ENCODE measurements at places on chromosomes 4 and X.

DNA sequence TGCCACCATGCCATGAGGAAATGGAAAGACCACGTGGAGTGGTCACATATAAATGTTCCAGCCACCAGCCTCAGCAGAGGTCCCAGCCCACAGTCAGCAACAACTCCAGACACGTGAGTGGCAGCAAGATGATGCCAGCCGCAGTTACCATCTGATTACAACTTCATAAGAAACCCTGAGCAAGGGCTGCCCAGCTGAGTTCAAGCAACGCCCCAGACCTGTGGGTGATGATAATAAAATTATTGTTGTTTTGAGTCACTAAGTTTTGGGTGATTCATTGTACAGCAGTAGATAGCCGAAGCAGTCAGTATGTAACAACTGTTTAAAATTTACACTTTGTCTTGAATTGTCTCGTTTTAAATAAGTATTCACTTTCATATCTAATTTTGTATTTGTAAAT lies 5.8 kb upstream of the CCNG2 start:
- no peak for DNase-seq

GRCh38 chr4:87053802-87054767 lies 119.3 kb downstream of the AFF1 start:
- DNase-seq, result no peak

DNA sequence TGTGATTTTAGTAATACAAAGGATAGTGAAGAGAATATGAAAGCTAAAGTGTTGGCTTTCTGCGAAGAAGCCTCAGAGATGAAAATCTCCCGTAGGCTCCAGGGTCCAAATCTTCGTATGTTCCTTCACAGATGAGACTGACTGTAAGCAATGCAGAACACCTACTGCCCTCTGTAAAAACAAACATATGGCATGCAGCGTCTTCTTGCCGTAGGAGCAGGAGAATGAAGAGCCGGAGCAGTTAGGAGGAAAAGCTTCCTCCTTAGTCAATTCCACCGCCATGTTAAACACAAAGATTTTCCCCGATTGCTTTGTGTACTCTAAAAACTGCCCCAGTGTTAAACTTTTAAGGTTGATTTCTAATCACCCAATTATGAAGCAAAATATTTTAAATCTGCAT lies 22.5 kb downstream of the RWDD4 start:
- DNase-seq, result no peak

- no peak for DNase-seq
Observed at GRCh38 chrX:23749576-23749975, 6.5 kb upstream of the ACOT9 start.

DNA sequence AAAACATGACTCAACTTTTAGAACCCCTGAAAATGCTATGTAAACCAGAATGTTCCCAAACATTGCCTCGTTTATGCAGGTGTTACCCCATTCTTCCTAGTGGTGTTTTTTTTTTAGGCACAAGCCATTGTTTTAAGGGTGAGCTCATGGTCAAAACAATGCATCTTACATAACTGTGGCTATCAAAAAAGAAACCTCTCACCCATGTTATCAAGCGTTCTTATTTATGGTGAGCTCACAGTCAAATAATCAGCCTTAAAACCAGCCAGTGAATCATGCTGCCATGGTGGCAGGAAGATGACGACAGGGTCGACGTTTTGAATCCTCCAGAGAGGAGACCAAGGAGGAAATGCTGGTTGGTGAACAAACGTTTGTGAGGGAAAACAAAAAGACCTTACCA lies 195.2 kb downstream of the KDR start:
- no peak for DNase-seq

DNA sequence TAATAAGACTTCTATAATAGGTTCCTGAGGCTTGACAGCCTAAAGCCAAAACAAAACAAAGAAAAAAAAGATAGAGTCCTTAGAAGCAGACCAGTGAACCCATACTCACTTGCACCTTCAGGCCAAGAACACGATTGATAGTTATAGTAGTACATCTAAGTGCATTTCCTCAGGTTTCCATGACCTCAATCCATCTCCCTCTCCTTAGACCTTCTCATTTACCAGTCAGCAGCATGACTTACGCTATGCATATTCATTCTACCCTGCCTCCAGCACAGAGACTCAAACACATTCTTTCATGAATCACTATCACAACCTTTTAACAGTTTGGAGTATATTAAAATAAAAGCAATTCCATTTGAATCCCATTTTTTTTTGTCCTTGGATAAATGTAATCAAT lies 855.6 kb downstream of the CCSER1 start:
- no peak for DNase-seq

- no peak for DNase-seq
Observed at GRCh38 chr4:185839194-185839712, 27.3 kb upstream of the SORBS2 start.

DNA sequence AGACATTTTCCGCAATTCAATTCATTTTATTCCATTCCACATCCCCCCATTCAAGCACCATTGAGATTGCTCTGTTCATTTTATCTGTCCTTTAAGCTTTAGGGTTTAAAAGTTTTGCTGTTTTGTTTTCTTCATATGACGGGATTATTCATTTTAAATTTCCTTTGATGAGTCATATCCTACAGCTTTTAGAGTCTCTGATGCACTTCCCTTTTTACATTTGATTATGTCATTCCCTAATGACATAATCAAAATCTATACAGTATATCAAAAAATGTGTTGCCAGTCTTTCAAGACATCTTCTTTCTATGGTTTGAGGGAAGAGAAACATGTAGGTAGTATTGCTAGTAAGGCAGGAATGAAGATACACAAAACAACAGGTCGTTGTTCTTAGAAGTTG lies 456.3 kb downstream of the PDGFC start:
- DNase-seq, result no peak

- no peak for DNase-seq
Observed at GRCh38 chrX:57453901-57454300, 137.9 kb upstream of the ZXDB start.

GRCh38 chrX:148574237-148574973 lies 74.0 kb downstream of the AFF2 start:
- no peak for DNase-seq

DNA sequence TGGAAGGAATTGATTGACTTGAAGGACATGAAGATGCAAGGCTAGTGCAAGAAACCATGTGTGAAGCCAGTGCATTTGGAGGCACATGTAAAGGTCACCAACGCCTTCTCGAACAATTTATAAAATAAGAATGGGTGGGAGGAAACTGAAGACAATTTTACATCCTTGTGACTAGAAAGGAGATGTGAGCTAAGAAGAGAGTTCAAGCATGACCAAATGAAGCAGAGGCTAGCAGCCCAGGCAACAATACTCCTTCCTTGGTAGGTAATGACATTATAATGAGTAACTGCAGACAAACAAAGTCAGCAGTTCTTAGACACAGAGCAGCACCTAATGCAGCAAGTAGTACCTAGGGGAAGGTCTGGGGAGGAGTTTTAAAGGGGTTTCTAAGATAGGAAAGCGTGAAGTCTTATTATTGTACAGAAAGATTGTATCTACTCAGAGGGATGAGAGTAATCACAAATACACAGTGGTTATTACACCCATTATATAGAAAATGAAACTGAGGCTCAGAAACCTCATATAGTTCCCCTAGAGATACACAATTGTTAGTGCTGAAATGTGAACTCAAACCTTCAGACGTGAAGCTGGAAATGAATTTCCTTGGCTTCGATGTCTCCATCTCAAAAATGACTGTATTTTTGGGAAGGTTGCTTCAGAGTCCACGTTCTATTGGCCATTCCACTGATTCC lies 56.1 kb downstream of the ATXN3L start:
- no peak for DNase-seq

Data from activated CD8-positive, alpha-beta memory T cell treated with anti-CD3 and anti-CD28 coated beads, Interleukin-2, amount 50 U/mL, for 4 hours (primary cell).